ENCODE measurements at places on chromosomes 2 and 18.

- DNase-seq, result no peak
Measured at GRCh38 chr2:233551491-233551890, 15.1 kb downstream of the USP40 start.

- DNase-seq, result no peak
Measured at GRCh38 chr2:29663268-29663667, 258.1 kb downstream of the ALK start.

DNA sequence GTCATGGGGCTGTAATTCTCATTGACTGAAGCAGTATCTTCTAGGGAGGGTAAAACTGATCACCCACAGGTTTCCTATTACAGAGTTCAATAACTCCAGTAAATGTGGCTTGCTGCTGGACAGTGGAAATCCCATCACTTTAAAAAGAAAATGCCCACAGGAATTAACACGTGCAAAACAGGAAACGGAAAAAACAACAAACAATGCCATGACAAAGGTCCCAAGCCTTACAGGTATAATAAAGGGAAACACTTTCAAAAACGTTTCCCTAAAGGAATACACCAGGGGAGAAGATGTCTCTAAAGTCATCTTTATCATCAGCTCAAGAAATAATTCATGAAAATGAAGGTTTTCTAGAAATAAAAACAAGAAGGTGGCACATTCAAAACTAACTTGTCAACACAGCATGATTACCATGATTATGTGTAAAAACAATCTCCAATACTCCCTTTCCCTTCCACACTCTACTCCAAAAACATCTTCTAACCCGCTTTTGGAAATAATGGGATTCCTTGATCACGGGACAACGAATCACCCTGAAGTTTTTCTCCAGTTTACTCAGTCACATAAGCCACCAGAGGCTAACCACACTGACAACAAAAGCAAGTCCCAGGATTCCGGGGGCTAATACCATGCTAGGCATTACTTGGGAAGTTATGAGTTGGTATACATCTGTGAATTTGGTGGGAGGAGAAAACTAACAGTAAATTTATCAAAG is 167.9 kb downstream of the TCF4 start:
- no peak for DNase-seq

DNA sequence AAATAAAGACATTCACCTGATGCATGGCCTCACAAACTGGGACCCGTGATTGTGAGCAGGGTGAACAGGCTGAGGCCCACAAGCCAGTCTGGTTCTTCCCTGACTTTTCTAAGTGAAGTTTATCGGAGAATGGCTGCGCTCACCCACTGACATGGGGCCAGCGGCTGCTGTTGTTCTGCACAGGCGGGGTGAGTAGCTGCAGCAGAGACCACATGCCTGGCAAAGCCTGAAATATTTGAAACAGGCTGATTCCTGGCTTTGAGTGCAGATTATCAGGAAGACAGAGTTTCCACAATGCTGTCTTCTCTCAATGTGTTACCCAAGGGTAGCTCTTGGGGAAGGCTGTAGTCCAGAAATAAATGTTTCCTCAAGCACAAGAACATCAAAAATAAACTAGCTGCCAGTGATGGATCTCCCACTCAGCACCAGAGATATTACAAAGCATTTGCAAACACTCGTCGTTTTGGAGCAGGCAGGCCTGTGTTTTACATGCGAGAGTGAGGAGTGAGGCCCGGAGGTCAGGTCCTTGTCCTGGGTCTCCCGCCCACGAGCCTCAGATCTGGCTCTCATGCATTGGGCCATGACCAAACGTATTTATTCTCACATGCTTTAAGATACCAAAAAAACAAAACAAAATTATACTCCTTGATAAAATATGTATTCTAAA is 647.1 kb downstream of the GALR1 start:
- no peak for DNase-seq

DNA sequence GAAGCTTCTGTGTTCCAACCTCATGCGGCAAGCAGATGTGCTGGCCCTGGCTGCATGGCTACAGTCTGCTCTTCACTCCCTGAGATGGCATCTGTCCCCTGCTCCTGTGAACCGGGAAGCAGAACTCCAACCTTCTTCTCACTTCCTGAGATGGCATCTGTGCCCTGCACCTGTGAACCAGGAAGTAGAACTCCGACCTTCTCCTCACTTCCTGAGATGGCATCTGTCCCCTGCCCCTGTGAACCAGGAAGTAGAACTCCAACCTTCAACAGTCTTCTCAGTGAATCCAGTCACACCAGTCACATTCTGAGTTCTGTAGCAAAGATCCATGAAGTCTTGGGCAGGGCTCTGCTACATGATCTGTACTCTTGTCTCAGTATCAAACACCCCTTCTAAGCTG is 887.2 kb upstream of the KLHL29 start:
- no peak for DNase-seq

GRCh38 chr2:159855557-159856061 is 57.6 kb upstream of the CD302 start:
- DNase-seq, result no peak

GRCh38 chr2:226875438-226876225 is 39.8 kb downstream of the RHBDD1 start:
- DNase-seq, result no peak

GRCh38 chr18:50675043-50675442 is 115.2 kb downstream of the MAPK4 start:
- no peak for DNase-seq

DNA sequence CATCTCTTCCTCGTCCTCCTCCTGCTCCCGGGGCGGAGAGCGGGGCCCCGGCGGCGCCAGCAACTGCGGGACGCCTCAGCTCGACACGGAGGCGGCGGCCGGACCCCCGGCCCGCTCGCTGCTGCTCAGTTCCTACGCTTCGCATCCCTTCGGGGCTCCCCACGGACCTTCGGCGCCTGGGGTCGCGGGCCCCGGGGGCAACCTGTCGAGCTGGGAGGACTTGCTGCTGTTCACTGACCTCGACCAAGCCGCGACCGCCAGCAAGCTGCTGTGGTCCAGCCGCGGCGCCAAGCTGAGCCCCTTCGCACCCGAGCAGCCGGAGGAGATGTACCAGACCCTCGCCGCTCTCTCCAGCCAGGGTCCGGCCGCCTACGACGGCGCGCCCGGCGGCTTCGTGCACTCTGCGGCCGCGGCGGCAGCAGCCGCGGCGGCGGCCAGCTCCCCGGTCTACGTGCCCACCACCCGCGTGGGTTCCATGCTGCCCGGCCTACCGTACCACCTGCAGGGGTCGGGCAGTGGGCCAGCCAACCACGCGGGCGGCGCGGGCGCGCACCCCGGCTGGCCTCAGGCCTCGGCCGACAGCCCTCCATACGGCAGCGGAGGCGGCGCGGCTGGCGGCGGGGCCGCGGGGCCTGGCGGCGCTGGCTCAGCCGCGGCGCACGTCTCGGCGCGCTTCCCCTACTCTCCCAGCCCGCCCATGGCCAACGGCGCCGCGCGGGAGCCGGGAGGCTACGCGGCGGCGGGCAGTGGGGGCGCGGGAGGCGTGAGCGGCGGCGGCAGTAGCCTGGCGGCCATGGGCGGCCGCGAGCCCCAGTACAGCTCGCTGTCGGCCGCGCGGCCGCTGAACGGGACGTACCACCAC is 2.1 kb downstream of the GATA6 start:
- no peak for DNase-seq

DNA sequence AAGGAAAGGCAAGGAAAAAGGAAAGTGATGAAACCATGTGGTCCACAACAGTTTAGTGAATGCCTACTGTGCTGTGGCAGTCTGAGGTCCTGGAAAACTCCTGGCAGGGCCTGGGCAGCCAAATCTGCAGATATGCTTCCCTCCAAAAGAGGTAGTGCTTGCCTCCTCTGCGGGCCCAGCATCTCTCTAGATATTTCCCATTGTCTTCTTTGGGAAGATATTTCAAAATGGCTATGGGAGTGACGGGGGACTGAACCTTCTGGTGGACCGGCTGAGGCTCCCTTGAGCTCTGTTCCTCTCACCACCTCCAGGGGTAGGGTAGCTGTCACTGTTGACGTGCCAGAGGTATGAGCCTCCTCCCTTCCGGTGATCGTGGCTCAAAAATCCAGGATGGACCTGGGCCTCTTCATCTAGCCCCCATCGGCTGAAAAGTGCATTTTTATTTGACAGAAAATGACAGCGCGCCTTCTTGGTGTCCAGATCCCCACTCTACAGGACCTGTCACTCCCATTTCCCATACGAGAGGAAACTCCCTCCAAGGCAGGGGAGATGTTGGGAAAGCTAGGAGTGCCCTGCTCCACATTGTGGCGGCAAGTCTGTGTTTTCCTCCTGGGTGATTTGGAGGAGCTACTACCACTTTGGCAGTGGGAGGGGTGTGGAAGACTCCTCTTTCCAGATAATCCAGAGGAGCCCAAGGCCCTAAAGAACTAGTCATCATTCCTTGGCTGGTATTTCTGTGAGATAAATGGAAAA is 9.4 kb upstream of the PAX3 start:
- DNase-seq, result no peak

GRCh38 chr2:171098607-171099006 is 62.1 kb downstream of the TLK1 start:
- DNase-seq, result no peak

DNA sequence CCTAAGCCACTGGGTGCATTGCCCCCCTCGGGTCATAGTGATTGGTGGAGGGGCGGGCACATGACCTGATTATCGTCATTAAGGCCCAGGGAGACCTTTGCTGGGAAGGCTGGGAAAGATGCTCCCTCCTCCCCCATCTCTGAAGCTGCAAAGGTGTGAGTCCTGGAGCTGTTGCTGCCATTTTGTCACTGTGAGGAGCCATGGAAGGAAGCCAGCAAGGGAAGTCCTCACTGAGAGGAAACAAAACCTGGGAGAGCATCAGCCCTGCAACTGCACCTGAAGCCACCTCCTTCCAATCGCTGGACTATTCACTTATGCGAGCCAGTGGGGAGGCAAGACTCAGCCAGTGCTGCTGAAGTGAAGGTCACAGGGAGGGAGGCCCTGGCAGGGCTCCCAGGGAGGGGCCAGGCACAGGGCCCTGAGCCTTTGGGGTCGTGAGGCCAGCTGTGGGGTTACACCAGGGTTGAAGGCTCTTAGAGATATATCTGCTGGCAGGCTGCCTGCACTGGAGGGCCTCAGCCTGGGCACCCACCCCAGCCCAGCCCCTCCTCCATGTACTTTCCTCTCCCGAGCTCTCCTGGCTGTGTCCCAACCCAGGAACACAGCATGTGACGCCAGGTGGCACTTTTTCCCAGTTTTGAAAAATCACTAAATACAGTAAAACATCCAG is 10.7 kb upstream of the FAHD2A start:
- DNase-seq, result peak; percentile 12

GRCh38 chr2:77034445-77034844 is 487.7 kb downstream of the LRRTM4 start:
- DNase-seq, result no peak

- DNase-seq, result no peak
Measured at GRCh38 chr2:96198921-96199320, 9.7 kb downstream of the STARD7 start.

GRCh38 chr2:31414601-31415241 is at the start of gene XDH:
Gene XDH (minus strand): TSS chr2:31414742. CDS start chr2:31414666, 76 bp downstream.
- no peak for DNase-seq

- DNase-seq, result no peak
Measured at GRCh38 chr2:34729845-34730244, 1130.7 kb upstream of the FAM98A start.

DNA sequence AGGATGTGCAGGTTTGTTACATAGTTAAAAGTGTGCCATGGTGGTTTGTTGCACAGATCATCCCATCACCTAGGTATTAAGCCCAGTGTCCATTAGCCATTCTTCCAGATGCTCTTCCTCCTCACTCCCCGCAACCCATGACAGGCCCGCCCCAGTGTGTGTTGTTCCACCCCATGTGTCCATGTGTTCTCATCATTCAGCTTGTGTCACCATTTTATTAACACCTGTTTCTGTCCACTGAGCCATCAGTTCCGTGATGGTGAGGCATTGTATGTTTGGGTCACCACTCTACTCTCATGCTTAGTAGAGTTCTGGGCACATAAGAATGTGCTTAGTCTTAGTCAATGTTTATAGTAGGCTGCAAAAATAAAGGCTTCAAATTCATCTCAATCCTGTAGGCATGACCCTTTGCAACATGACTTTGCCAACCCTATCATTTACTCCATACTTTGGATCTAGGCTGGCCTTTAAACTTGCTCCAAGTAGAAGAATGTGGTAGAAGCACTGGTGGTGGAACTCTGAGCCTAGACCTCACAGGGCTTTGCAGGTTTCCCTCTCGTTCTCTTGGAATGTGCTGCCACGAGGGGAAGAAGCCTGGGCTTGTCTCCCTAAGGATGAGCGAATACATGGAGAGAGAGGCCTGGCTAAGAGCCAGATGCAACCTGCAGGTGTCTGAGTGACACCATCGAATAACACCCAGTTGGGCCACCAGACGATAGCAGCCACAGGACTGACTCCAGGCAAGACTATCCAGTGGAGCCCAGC is 161.5 kb downstream of the NAPG start:
- no peak for DNase-seq

- no peak for DNase-seq
Measured at GRCh38 chr2:121902616-121903015, 147.2 kb downstream of the TSN start.

- no peak for DNase-seq
Measured at GRCh38 chr2:156505696-156506095, 69.5 kb downstream of the GPD2 start.

DNA sequence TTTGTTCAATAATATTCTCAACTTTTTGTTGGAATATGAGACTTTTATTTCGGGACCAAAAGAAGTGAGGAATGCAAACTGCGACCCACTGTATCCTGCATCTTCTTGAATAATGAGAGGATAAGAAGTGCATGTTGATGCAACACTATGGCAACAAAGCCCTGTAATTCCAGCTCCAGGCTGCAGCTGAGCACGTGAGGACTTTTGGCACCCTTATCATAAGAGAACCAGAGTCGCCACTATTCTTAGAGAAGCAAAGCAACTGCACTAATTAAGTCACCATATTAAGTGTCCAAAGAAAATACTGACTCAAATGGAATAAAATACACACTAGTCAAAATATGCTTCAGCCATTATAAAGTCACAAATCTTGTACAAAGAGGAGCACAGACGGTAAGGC is 65.8 kb downstream of the FAM210A start:
- DNase-seq, result no peak

- DNase-seq, result no peak
Measured at GRCh38 chr2:234269769-234270204, 219.3 kb downstream of the SPP2 start.

DNA sequence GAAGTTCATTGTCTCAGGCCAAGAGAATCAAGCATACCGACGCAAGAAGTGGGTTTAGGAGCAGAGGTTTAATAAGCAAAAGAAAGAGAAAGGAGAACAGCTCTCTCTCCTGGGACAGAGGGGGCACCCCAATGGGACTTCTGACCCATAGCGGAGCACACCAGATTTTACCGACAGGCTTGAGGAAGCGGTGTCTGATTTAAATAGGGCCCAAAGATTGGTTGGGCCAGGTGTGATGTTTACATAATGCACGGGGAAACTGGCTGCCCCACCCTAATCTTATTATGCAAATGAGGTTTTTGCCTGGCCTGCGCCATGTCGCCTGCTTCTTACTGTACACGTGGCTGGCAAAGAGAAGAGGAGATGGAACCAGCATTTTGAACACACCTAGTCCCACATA is 106.2 kb downstream of the MREG start:
- DNase-seq, result no peak
